Osteocyte (in vitro differentiated cells): ENCODE measurements at places on chromosomes 1 and 21.

DNA sequence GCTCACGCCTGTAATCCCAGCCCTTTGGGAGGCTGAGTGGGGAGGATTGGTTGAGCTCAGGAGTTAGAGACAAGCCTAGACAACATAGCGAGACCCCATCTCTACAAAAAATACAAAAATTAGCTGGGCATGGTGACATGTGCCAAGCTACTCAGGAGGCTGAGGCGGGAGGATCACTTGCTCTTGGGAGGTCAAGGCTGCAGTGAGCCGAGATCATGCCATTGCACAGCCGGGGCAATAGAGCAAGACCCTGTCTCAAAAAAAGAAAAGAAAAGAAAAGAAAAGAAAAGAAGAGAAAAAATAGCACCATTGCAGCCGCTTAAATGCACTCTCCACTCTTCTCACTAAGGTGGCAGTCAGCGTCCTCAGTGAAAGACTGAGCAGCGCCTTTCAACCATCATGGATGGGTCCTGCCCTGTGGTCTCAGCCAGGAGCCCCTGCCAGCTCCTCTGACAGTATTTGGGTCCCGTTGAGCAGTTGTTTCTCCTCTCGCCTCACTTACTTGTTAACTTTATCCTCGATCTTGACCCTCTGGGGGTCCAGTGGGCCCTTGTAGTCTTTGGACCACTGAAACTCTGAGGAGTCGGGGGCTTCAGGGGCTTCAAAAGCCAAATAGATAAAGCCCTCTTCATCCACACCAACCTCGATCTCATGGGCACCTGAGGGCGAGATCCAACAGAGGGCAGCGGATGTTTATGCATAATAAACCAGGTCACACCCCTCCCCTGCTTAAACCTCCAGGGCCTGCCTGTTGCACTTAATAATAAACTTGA, 36.9 kb downstream of the MYOM3 start:
- DNase-seq: no peak

DNA sequence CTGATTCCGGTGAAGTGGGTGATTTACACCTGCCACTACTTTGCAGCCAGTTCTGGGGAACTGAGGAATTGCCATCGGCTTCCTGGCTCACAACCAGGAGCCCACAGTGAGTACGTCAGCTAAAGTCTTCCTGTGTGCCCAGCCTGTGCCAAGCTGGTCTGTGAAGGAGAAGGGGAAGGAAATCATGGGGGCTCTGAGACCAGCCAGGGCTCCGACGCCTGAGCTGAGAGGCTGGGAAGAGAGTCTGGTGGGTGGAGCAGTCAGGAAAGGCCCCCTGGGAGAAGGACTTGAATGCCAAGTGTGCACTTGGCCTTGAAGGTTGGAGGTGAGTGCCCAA, 1.2 kb downstream of the LURAP1 start:
- DNase-seq: no peak

- DNase-seq: no peak
Observed at GRCh38 chr1:43441894-43442637, 11.7 kb downstream of the HYI start.

DNA sequence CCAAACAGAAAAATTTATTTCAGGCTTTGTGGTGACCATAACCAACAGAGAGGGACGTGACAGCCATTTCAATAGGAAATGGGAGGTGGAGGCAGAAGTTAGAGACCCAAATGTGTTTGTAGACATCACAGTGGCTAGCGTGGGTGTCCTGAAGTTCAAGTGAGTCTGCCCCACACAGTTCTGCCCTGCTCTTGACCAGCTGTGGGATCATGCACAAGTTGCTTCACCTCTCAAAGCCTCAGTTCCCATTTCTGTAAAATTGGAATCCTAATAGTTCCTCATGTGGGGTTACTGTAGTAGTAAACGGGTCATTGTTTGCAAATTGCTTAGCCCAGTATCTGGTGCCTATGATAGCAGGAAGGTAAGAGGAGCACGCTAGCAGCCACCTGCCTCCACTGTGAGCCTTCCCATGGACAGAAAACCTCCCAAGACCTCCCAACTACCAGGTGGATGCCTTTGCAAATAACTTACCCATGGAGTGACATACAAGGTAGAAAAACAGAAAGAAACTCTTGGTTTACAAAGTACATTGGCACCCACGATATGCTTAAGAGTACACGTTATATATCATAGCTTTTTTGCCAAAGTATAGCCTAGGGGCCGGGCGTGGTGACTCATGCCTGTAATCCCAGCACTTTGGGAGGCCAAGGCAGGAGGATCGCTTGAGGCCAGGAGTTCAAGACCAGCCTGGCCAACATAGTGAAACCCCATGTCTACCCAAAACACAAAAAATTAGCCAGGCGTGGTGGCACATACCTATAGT, 29.1 kb downstream of the FHAD1 start:
- peak; percentile 65 for DNase-seq

DNA sequence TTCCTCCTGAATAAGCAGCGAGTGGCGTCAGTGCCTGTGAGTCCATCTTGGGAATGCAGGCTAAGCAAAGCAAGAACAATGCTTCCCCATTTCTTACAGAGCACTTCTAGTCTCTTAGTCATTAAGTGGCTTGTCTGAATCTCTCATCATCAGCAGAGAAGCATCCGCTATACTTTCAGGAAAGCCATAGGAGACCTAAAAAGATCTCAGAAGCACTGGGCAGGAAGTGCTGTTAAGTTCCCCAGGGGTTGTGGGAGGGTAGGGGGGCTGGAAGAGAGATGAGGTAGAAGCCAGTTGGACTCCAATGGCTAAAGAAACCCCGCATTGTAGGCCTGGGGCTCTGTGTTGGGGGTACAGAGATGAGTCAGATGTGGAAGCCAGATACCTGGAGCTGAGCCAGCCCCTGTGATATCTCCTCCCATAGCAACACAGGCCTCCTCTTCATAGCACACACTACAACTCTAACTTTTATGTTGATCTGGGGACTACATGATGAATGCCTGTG, 44.9 kb downstream of the SYT6 start:
- DNase-seq: no peak

DNA sequence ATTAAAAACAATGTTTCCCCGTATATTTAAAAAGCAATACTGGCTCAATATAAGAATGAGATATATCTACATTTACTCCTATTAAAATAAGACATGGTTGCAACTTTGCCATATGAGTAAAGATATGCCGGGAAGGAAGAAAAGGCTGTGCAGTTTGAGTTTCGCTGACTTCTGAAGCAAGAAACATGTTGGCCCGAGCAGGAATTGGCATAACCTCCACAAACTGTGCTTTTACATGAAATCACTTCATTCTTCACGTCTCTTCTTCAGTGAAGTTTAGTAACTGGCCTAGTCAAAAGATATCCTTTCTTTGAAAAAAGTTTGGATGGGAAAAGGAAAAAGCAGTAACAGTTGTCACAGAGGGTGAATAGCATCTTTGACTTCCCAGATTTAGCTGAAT, 342.0 kb downstream of the PBX1 start:
- no peak for DNase-seq

GRCh38 chr1:203199816-203200571, 13.5 kb upstream of the CHI3L1 start:
- DNase-seq: no peak

DNA sequence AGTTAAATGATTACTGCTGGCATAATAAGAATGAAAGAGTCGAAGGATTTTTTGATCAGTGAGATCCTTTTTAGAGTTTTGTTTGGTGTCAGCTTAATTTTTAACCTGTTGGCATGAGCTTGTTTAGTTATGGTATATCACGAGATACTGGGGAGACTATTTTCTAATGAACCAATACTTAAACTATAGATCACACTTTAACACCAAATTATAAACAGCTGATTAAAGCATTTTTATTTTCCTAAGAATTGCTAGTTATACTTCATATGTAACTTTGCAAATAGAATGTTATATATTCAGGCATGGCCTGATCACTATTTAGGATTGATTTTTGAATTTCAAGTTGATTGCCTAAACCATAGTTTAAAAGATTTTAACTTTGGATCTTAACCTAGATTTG, 6.0 kb downstream of the DDX20 start:
- no peak for DNase-seq

- DNase-seq: no peak
Observed at GRCh38 chr1:169048043-169048442, 58.4 kb upstream of the ATP1B1 start.

GRCh38 chr1:16905110-16905867, 9.5 kb downstream of the RNU1-2 start:
- DNase-seq: no peak

GRCh38 chr1:232891071-232891470, 59.3 kb upstream of the NTPCR start:
- no peak for DNase-seq

DNA sequence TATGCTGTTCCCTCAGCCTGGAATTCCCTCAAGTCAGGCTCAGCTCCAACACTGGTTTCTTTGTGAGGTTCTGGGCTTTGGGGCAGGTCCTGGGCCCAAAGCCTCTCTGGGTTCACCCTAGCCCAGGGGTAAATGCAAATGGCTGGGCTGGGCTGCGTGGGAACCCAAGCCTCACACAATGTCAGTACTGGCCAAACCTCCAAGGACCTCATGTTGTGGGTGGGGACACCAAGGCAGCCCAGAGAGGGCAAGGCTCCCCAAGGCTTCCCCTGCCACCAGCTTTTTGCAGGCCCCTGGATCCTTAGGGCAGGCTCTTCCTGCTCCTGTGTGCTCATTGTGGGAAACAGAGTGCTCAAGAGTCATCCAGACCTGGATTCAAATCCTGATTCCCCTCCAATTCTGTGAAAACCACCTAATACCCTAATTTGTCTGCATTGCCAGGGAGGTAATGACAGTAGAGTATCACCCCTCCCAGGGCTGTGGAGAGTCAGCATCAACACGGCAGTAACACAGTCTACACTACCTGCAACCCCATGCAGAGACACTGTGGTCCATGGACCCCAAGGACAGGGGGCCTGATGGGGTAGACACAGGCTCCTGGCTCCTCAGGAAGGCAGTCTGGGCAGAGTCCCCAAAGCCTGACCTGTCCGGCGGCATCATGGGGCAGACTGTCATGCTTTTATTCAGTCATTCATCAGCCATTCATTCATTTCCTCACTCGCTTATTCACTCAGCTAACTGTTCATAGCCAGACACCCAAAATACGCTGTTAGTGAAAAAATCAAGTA, 85.7 kb downstream of the DMRTB1 start:
- no peak for DNase-seq

DNA sequence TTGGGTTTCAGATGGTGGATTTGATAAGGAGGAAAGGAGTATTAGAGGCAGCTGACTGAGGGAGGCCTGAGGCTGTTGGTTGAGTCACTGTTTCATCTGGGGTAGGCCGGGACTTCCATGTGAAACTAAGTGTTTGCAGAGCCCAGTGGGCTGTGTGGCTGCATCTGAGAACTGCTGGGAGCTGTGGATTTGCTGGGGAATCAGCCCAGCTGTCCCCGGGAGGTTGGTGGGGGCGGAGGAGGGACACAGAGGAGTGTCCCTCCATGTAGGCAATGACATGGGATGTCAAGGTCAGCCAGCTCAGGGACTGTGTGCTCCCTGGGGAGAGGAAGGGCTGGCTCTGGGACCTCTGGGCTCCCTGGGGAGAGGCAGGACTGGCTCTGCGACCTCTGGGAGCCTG, 36.4 kb downstream of the SLC2A7 start:
- DNase-seq: no peak
